ENCODE measurements at places on chromosomes 12 and 14.
A peak's percentile ranks its signal among the peaks of the same experiment; 100 is the strongest.

- DNase-seq = no peak
Observed at GRCh38 chr12:14171106-14171505, 189.7 kb upstream of the GRIN2B start.

GRCh38 chr14:50874757-50875156 lies 2.9 kb downstream of the ABHD12B start:
- no peak for DNase-seq

- no peak for DNase-seq
Observed at GRCh38 chr12:67222302-67222701, 46.9 kb upstream of the CAND1 start.

DNA sequence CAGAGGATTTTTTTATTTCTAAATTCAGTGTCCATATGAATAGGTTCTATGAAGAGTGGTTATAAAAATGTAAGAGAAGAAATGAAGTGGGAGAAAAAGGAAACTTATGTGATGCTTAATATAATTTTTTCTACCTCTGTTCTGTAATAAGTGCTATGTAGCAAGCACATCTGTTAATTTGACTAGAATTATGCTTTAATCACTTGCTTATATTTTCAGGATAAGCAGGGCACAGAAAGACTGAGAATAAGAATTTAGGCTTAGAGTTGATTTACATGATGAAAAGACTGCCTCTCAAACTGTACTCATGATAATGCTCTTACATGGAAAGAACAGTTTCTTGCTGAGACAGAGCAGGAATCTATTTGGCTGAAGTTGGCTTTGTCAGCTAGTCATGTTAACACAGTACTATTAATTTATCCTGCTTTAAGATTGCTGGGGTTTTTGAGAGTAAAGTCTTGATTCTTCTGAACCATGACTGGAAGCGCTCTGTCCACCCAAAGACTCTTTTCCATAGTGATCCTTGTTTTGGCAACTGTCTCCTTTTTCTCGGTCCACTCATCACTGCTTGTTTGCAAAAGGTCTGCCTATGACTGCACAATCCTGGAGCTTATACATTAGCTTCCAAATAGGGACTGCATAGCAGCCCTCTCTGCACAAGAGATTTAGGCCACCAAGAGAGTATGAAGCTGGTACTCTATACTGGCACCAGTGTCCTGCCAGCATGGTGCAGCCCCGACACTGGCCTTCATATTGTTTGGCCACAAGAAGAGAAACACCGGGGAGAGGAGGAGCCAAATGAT lies 98.8 kb downstream of the AKAP6 start:
- DNase-seq = no peak

DNA sequence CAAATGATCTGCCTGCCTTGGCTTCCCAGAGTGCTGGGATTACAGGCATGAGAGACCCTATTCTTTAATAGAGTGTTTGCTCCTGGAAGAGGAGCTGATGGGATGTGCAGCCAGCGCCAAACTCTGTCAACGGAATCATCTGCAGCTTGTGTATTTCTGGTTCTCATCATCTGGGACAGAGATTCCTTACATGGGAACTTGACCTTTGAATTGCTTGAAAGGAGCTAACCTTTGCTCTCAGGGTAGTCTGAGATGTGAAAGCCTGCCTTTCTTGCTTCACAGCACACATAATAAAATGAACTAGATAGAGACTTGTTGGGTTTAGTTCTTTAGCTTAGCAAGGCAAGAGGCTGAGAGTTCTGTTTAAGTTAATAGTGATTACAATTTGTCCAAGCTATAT lies 120.0 kb downstream of the OTOGL start:
- no peak for DNase-seq

GRCh38 chr12:30905463-30906009 lies 21.0 kb upstream of the TSPAN11 start:
- DNase-seq = no peak

DNA sequence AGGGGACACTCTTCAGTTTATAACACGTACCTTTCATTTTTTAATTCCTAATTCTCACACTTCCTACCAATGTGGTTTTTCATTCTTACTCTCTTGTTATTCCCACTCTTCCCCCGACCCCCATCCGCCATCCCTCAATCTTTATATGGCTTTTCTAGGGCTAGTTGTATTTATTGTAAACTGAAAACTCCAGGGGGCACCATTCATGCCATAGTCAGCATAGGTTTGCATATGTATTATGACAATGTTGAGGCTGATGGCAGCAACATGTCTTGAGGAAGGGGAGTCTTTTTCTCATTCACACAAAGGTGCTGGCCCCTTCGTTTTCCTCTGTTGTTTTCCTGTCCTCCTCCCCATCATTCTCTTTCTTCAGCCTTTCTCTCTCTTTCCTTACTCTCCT lies 27.7 kb upstream of the LTA4H start:
- DNase-seq = no peak

DNA sequence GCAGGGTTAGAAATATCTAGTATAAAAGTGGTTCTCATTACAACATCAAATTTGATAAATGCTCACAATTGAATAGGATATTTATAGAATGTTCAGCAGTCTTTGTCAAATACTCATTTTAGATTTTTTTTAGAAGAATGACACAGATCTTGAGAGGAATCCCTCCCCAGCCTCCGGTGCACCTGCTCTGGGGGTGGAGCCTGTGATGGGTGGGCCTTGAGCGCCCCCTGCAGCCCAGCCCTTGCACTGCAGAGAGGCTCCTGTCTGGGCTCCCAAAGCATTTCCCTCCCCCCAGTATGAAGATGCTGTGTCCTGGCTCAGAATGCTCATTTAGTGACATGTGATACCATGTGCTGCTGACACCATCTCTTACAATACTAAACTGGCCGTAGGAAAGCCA lies 792.3 kb downstream of the TMEM121 start:
- DNase-seq = no peak

- DNase-seq = no peak
Observed at GRCh38 chr12:31570880-31571279, 20.1 kb downstream of the DENND5B start.

DNA sequence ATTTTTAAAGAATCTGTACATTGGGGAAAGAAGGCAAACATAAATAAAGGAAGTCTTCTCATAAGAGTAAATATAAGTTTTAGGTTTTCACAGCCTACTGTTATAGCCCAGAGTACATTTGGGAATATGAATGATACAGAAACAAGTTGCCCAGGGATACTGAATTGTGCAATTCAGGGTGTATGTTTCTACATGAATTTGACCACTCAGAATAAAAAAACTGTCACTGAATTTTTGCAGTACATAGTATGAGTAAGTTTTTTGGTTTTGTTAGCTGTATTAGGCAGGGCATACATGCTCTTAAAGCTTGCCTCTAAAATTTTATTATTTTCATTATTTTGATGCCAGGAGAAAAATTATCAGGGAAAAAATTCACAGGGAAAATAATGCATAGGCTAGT lies 6.6 kb upstream of the PCNX4 start:
- no peak for DNase-seq

GRCh38 chr12:132094269-132094891 lies 49.7 kb downstream of the DDX51 start:
- DNase-seq = no peak

- peak; percentile 56 for DNase-seq
Observed at GRCh38 chr12:11500188-11500860, 105.0 kb upstream of the PRB2 start.

- no peak for DNase-seq
Observed at GRCh38 chr12:125406131-125406530, 340.9 kb downstream of the AACS start.

DNA sequence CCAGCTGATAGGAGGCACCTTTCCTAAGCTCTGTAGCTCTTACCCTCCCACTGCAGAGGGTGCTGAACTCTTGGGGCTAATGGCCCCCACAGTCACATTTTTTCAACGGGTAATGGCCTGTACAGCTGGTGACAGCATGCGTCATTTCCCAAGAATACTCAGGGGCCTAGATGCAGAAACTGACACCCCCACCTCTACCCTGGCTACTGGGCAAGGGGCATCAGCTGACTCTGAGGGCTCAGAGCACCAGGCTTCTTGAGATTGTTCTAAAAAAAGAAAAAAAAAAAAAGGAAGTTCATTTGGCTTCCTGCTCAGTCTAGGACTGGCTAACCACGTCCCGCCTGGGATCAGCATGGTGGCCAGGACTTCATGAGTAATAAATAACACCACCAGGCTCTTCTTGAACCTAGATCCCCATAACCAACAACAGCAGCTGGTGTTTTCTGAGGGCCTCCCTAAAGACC lies 35.2 kb downstream of the ZFP36L1 start:
- peak; percentile 11 for DNase-seq

DNA sequence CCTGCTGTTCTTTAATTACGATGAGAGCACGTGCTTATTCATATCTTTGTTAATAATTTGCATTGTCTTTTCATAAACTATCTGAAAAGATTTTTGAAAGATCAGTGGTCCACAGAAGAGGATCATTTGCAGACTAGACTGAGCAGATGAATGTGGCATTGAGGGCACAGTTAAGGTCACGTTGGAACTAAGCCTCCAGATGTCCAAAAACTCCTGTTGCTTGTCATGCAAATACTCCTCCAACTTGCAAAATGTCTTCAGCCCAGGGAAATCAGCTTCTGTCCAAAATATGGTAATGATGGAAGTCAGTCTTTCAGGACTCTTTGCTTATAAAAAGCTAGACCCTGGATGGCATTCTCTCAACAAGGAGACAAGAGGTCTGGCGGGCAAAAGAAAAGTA lies 201.6 kb upstream of the TMEM260 start:
- DNase-seq = no peak

DNA sequence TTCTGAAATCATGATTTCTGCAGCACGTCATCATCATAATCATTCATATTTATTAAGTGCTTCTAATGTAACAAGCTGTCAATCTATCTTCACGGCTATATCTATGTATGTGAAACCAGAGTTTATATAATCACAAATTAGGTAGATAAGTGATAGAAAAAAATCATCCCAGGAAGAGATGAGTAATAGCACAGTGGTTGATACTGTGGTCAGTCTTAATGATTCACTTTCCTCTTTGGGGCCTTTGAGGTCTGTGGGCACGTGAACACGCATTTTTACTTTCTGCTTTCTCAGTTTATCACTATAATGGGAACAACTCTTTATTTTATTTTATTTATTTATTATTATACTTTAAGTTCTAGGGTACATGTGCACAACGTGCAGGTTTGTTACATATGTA lies 265.9 kb upstream of the NOVA1 start:
- DNase-seq = no peak

GRCh38 chr12:49974677-49975317 lies 2.0 kb downstream of the AQP6 start:
- no peak for DNase-seq

- DNase-seq = no peak
Observed at GRCh38 chr14:46769292-46769691, 117.7 kb upstream of the RPL10L start.

DNA sequence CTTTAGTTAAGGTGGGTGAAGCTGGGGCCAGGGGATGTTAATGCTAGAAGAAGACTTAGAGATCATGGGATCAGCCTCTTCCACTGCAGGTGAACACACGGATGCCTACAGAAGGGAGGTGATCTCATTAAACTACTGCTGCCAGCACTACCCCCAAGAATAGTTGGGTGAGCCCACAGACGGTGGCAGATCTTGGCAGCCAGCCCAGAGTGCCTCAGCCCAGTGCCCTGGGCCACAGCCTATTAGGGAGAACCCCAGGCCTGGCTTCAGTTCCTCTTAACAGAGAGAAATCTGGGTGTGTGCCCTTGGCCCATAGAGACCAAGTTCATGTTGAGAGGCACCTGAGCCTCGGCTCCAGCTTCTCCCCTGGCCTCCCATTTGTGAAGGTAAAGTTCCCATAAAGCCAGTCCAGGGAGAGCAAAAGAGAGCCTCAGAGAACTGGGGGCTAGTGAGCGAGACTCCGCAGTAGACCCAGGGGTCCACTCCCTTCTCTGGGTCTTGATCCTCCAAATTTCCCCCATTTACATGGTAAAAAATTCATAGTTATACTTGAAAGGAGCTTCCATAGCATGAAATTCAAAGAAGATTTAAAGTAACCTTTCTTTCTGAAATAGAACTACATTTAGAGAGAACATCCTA lies 125.0 kb upstream of the CCND2 start:
- DNase-seq = no peak

DNA sequence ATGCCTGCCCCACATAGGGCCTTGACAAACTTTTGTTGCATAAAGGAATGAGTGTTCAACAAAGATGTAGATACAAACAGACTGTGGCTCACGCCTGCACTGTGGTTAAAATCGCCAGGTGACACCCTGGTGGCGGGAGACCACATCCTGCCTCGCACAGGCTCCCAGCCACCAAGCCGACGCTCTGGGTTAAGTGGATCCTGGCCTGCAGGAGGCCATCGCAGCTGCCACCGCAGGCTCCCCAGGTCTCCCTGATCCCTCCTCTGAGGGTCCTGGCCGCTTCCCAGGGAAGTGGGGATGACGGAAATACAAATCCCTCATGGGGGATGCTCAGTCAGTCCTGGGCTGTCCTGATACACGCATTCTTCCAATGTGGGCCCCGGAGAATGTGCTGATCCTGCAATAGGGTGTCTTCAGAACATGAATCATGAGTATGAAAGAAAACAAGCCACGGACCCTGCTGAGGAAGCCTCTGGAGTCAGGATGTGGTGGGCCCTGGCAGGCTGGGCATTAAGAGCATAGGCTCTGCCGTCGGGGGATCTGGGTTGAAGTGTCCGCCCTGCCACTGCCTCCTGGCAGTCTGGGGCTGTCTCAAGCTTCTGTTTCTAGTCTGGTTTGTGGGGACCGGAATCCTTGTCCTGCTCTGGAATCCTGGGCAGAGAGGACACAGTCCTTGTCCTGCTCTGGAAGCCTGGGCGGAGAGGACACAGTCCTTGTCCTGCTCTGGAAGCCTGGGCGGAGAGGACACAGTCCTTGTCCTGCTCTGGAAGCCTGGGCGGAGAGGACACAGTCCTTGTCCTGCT lies 53.5 kb upstream of the BEGAIN start:
- no peak for DNase-seq
